A549 treated with CORT108297 at 1 μM for 4 hours (cell line): ENCODE measurements at places on chromosomes 1 and 21. TPM values are rescaled to one million over a fixed set of nuclear protein-coding genes. Genes with fewer than 3 reads are reported as not detected.

Gene IFI44L
- 0.03 to 0.09 TPM in 2 of 5 replicates, not detected in the others for total RNA-seq

Gene AMY1A
- not detected in 5 replicates for total RNA-seq

Gene GUCA2B
- 0.73 TPM in 1 of 5 replicates, not detected in the others for total RNA-seq

Gene FAM163A
- 0.02 to 0.04 TPM (median 0.02 TPM) in 3 of 5 replicates, not detected in the others for total RNA-seq

Gene SRSF4
- 42.9 to 50.4 TPM (median 45.9 TPM) in 5 replicates for total RNA-seq

Gene TCEA3
- 0.41 to 0.72 TPM (median 0.58 TPM) in 5 replicates for total RNA-seq

Gene ETV3L
- total RNA-seq = not detected in 5 replicates

Gene CD34
- not detected in 5 replicates for total RNA-seq

Gene GPR153
- 0.76 to 1.5 TPM (median 1.4 TPM) in 5 replicates for total RNA-seq

Gene NR5A2
- 3.7 to 5.3 TPM (median 5.0 TPM) in 5 replicates for total RNA-seq

Gene OR6K2
- total RNA-seq = not detected in 5 replicates

Gene TMEM54
- 25.8 to 47.2 TPM (median 45.0 TPM) in 5 replicates for total RNA-seq

Gene ZYG11B
- 3.5 to 5.7 TPM (median 4.5 TPM) in 5 replicates for total RNA-seq

Gene GJA9
- total RNA-seq = not detected in 5 replicates

Gene MTARC1
- total RNA-seq = 8.8 to 11.1 TPM (median 10.0 TPM) in 5 replicates

Gene SPRR2E
- not detected in 5 replicates for total RNA-seq

Gene F13B
- 0.05 to 0.08 TPM (median 0.06 TPM) in 4 of 5 replicates, not detected in the other for total RNA-seq

Gene TMEM52
- 0.44 to 1.3 TPM (median 0.72 TPM) in 5 replicates for total RNA-seq

Gene SSU72
- total RNA-seq = 96.0 to 109 TPM (median 104 TPM) in 5 replicates

Gene PTGFR
- not detected in 5 replicates for total RNA-seq

Gene SYTL1
- total RNA-seq = 0.30 to 0.88 TPM (median 0.56 TPM) in 5 replicates

Gene CYP4A22
- total RNA-seq = not detected in 5 replicates

Gene PTGER3
- total RNA-seq = not detected in 5 replicates

Gene URB2
- 13.4 to 15.4 TPM (median 15.1 TPM) in 5 replicates for total RNA-seq

Gene TOR3A
- 37.3 to 44.9 TPM (median 43.8 TPM) in 5 replicates for total RNA-seq

Gene GJC2
- 0.20 to 0.64 TPM (median 0.49 TPM) in 5 replicates for total RNA-seq

Gene MEX3A
- total RNA-seq = 1.3 to 2.9 TPM (median 2.8 TPM) in 5 replicates

Gene CR2
- total RNA-seq = 0.04 to 2.3 TPM in 2 of 5 replicates, not detected in the others

Gene P3H1
- 28.8 to 34.7 TPM (median 32.9 TPM) in 5 replicates for total RNA-seq

Gene AMPD1
- 0.07 TPM in 1 of 5 replicates, not detected in the others for total RNA-seq

Gene HMCN1
- total RNA-seq = 0.02 to 0.13 TPM (median 0.06 TPM) in 5 replicates

Gene CD84
- total RNA-seq = not detected in 5 replicates

Gene DHRS3
- 44.8 to 64.1 TPM (median 61.0 TPM) in 5 replicates for total RNA-seq

Gene MYCL
- total RNA-seq = 0.61 to 1.4 TPM (median 1.3 TPM) in 5 replicates

Gene JAM2
- 0.03 TPM in 1 of 5 replicates, not detected in the others for total RNA-seq

Gene C4BPA
- 0.37 to 1.0 TPM (median 0.72 TPM) in 5 replicates for total RNA-seq

Gene CELA2A
- total RNA-seq = 0.10 to 0.13 TPM in 2 of 5 replicates, not detected in the others

Gene PEF1
- 40.2 to 50.2 TPM (median 47.5 TPM) in 5 replicates for total RNA-seq

Gene PLOD1
- total RNA-seq = 69.8 to 85.5 TPM (median 83.1 TPM) in 5 replicates

Gene BCL10
- 12.7 to 17.5 TPM (median 13.5 TPM) in 5 replicates for total RNA-seq

Gene KCND3
- 0.01 to 0.05 TPM (median 0.05 TPM) in 3 of 5 replicates, not detected in the others for total RNA-seq

Gene OLIG2
- total RNA-seq = not detected in 5 replicates
